ENCODE measurements at places on chromosomes 6 and 20. TPM values are rescaled to one million over a fixed set of nuclear protein-coding genes. Genes with fewer than 3 reads are reported as not detected.

Gene RGS17
- 0.18 TPM for total RNA-seq

Gene EYA4
- 1.0 TPM for total RNA-seq

Gene MYLIP
- total RNA-seq, result 27.8 TPM

Gene EMILIN3
- total RNA-seq, result 0.08 TPM

Gene PSORS1C1
- 11.7 TPM for total RNA-seq

Gene HUS1B
- total RNA-seq, result 1.2 TPM

Gene DPPA5
- total RNA-seq, result not detected

Gene PRDM1
- total RNA-seq, result 11.1 TPM

Gene DSP
- 29.2 TPM for total RNA-seq

DNA sequence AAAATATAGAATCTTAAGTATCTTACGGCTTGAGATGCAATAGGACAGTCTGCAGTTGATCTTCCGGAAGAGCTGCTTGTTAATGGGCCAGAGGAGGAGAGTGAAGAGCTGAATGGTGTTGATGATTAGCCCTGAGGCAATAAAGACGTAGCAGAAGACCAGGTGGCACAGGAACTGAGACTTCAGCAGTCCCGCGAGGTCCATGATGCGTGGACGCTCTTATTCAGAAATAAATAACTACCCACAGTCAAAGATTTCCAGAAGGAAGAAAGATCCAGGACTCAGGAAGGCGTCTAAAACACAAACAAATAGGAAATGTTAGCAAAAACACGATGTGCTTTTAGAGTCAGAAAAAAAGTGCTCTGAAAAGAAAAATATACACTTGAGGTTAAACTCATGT, 41.9 kb downstream of the AGPAT4 start:
- no peaks in the 10 kb centered on the region for H3K36me3 ChIP-seq
- H3K27ac ChIP-seq, result no peak overlapping the region
- peaks cover 5% of the 10 kb centered on the region for H3K4me1 ChIP-seq
- no peak for DNase-seq

DNA sequence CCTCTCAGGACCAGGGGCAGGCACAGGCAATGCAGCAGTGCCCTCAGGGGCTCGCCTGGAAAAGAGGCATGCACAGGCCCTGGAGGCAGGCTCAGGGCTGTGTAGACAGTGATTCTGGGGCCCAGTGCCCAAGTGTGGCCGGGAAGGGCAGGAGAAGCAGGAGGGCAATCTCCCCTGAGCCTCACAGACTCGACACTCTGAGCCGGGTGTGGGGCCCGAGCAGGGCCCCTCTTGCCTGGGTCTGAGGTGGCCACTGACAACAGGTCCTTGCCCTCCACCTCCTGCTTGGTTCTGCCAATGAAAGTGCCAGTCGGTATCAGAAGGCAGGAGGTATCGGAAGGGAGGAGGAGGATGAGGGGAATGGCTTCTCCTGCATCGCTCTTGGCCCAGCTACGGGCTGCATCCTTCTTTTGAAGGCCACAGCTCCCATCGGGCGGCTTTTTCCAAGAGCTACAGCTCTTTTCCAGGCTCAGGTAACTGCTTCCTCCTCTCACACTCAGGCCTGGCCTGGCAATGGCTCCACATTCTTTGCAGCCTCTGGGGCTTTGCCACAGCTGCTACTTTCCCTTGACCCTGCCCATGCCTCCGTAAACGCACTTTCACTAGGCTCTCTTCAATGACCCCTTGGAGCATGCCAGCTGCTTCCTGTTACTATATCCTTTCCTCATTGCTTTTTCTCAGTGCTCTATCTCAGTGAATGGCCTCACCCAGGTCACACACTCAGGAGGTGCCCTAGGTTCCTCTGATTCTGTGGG, 24.5 kb downstream of the GABRR2 start:
- H3K27me3 ChIP-seq, result no peaks in the 10 kb centered on the region
- H3K27ac ChIP-seq, result no peak overlapping the region
- no peak overlapping the region for H3K4me3 ChIP-seq
- no peak for DNase-seq

GRCh38 chr20:57459278-57459677, 65.7 kb downstream of the CTCFL start:
- H3K27ac ChIP-seq, result no peak overlapping the region
- DNase-seq, result no peak
- no peaks in the 10 kb centered on the region for H3K36me3 ChIP-seq
- no peaks in the 10 kb centered on the region for H3K27me3 ChIP-seq
- no peaks in the 10 kb centered on the region for H3K4me1 ChIP-seq
- no peak overlapping the region for H3K4me3 ChIP-seq

- H3K4me3 ChIP-seq, result peak overlapping the region; percentile 59
- H3K27ac ChIP-seq, result peak overlapping the region; percentile 53
- no peaks in the 10 kb centered on the region for H3K36me3 ChIP-seq
- DNase-seq, result no peak
- peaks cover 53% of the 10 kb centered on the region for H3K27me3 ChIP-seq
Observed at GRCh38 chr6:170289951-170290295, 955 bp downstream of the DLL1 start.

GRCh38 chr6:118186672-118187567, 279.9 kb downstream of the SLC35F1 start:
- H3K4me1 ChIP-seq, result no peaks in the 10 kb centered on the region
- no peaks in the 10 kb centered on the region for H3K36me3 ChIP-seq
- no peaks in the 10 kb centered on the region for H3K27me3 ChIP-seq
- H3K4me3 ChIP-seq, result no peak overlapping the region
- no peak for DNase-seq
- H3K27ac ChIP-seq, result no peak overlapping the region

GRCh38 chr6:107612762-107613415, 123.0 kb downstream of the SOBP start:
- no peaks in the 10 kb centered on the region for H3K27me3 ChIP-seq
- no peaks in the 10 kb centered on the region for H3K4me1 ChIP-seq
- no peaks in the 10 kb centered on the region for H3K36me3 ChIP-seq
- DNase-seq, result no peak

DNA sequence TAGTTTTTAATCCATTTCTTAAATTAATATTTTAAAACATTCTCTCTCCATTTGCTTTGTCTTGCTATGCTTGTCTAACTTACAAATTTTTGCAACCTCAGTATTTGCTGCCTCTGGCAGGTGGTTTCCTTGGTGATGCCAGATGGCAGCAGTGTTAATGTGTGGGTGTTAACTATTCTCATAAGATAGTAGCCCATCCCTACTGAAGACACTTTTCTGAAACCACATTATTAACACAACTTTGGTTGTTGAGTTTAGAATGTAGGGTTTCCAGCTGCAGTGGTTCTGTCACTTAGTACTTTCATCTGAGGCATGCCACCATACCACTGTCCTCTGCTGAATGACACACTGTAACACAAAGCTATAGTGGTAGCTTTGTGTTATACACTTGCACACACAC, 75.1 kb downstream of the MYO6 start:
- no peak overlapping the region for H3K4me3 ChIP-seq
- DNase-seq, result no peak
- H3K27ac ChIP-seq, result no peak overlapping the region
- H3K4me1 ChIP-seq, result no peaks in the 10 kb centered on the region

GRCh38 chr20:1389703-1390580, 2.9 kb downstream of the FKBP1A start:
- H3K27me3 ChIP-seq, result no peaks in the 10 kb centered on the region
- peaks cover 7% of the 10 kb centered on the region for H3K36me3 ChIP-seq
- DNase-seq, result no peak
- H3K4me3 ChIP-seq, result peak overlapping the region; percentile 95
- peaks cover 23% of the 10 kb centered on the region for H3K4me1 ChIP-seq

DNA sequence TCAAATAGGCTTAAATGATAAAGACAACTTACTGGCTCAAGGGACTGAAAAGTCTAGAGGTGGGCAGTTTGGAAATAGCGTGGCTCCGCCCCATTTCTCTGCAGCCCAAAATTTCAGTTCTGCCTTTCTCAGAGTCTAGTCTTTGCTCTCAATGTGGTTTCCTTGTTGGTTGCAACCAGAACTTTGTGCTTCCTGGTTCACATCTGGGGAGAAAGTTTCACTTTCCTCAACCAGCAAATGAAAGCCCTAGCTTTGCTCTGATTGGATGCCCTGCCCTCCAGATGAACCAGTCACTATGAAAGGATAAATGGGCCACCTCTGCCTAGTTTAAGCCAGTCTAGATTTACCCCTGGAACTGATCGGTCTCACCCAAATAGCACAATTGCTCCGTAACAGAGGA, 14.9 kb downstream of the SYCP2L start:
- H3K4me3 ChIP-seq, result no peak overlapping the region
- no peak for DNase-seq

- peak within 1 kb of the TSS; percentile 56 for H3K4me3 ChIP-seq
- H3K27me3 ChIP-seq, result peaks cover 64% of the 10 kb centered on the region
- H3K4me1 ChIP-seq, result no peaks in the 10 kb centered on the region
- H3K27ac ChIP-seq, result peak within 1 kb of the TSS; percentile 53
- peak; percentile 62 for DNase-seq
Observed at GRCh38 chr20:43914311-43915210, at the start of gene TOX2. Gene TOX2 (plus strand): TSS chr20:43914852. CDS start chr20:43914892, 40 bp downstream.

DNA sequence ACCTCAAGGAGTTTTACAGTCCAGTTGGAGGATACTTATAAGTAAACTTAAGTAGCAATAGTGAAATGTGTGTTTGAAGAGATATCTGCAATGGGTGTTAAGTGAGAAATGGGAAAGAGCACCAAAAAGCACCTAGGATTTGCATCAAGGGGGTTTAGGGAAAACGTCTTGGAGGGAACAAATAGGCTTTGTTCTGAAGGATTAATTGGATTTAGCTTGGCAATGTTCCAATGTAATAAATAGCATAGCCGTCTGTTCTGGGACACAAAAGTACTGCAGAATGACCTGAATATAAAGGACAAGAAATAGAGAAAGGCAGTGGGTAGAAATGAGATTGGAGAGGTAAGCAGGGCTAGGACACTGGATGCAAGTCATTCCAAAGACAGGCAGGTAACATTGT, 2.8 kb upstream of the MYO6 start:
- H3K27ac ChIP-seq, result no peak overlapping the region
- H3K27me3 ChIP-seq, result peaks cover 63% of the 10 kb centered on the region
- no peak overlapping the region for H3K4me3 ChIP-seq
- DNase-seq, result no peak
- H3K36me3 ChIP-seq, result no peaks in the 10 kb centered on the region
- H3K4me1 ChIP-seq, result no peaks in the 10 kb centered on the region

GRCh38 chr6:8639928-8640649, 204.7 kb upstream of the SLC35B3 start:
- no peaks in the 10 kb centered on the region for H3K36me3 ChIP-seq
- no peak for DNase-seq
- no peaks in the 10 kb centered on the region for H3K27me3 ChIP-seq
- no peaks in the 10 kb centered on the region for H3K4me1 ChIP-seq
- H3K27ac ChIP-seq, result no peak overlapping the region

- no peak overlapping the region for H3K27ac ChIP-seq
- H3K36me3 ChIP-seq, result no peaks in the 10 kb centered on the region
- H3K27me3 ChIP-seq, result peaks cover under 1% of the 10 kb centered on the region
- H3K4me1 ChIP-seq, result no peaks in the 10 kb centered on the region
- no peak overlapping the region for H3K4me3 ChIP-seq
Observed at GRCh38 chr6:170198298-170198697, 92.6 kb downstream of the DLL1 start.

DNA sequence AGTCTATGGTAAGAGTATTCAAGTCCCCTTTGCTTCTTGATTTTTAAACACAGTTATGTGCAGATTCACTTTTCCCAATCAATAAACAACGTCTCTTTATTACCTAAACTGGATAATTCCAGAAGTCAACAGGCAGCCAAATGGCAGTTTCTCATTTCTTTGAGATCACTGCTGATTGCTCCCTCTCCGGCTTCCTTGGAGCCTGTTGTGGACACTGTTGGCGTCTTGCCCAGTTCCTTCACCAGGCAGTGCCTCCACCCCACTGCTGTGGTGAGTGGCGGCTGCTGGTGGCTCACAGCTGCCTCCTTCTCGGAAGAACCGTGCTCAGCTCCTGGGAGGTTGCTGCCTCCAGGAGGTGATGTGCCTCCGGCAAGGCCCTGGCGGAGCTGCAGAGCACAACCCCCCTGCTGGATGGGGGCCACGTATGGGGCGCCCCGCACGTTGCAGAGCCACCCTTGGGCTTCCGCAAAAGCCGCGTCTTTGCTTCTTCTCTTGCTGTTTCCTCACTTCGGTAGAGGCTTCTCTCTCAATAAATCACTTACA, 105.1 kb upstream of the CNKSR3 start:
- DNase-seq, result peak; percentile 72
- no peaks in the 10 kb centered on the region for H3K27me3 ChIP-seq
- no peak overlapping the region for H3K27ac ChIP-seq
- H3K4me1 ChIP-seq, result no peaks in the 10 kb centered on the region

- DNase-seq, result peak; percentile 59
- no peaks in the 10 kb centered on the region for H3K4me1 ChIP-seq
- no peaks in the 10 kb centered on the region for H3K27me3 ChIP-seq
- no peak overlapping the region for H3K27ac ChIP-seq
- no peaks in the 10 kb centered on the region for H3K36me3 ChIP-seq
- no peak overlapping the region for H3K4me3 ChIP-seq
Observed at GRCh38 chr6:130583268-130583667, 217.5 kb downstream of the TMEM200A start.

DNA sequence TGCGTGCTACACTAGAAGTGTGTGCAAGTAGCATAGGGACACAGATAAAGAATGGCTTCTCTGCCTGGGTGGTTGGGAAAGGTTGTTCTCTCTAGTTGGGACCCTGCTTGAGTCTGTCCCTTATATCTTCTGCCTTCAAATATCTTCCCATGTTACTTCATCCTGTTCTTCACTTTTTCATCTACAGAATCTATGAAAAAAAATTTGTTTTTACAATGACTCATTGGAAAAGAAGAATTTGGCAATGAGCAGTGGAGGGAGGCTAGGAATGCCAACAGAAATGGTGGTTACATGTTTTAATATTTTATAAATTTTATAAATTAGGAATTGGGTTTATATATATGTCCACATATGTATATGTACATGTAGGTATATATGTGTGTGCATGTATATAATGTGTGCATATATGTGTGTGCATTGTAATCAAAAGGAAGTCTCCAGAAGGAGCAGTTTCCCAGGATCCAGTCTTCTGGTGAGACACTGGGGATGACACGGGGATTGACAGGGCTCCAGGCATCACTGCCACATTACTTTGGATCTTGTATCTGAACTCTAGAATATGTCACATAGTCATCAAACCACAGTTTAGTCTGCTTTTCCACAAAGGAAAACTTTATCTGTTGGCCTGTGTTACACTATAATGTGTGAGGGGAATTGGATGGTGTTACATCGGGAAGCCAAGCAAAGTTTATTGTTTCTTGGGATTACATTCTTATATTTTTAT, 75.3 kb upstream of the RIPOR2 start:
- no peaks in the 10 kb centered on the region for H3K27me3 ChIP-seq
- H3K36me3 ChIP-seq, result no peaks in the 10 kb centered on the region
- H3K27ac ChIP-seq, result no peak overlapping the region
- peaks cover 92% of the 10 kb centered on the region for H3K4me1 ChIP-seq
- no peak for DNase-seq
- no peak overlapping the region for H3K4me3 ChIP-seq

- no peak for DNase-seq
- no peaks in the 10 kb centered on the region for H3K36me3 ChIP-seq
- no peaks in the 10 kb centered on the region for H3K27me3 ChIP-seq
- H3K4me3 ChIP-seq, result no peak overlapping the region
- H3K4me1 ChIP-seq, result no peaks in the 10 kb centered on the region
- no peak overlapping the region for H3K27ac ChIP-seq
Observed at GRCh38 chr6:24963887-24964570, 28.3 kb upstream of the RIPOR2 start.

- H3K27me3 ChIP-seq, result no peaks in the 10 kb centered on the region
- H3K4me3 ChIP-seq, result no peak overlapping the region
- H3K36me3 ChIP-seq, result no peaks in the 10 kb centered on the region
- H3K27ac ChIP-seq, result no peak overlapping the region
- no peaks in the 10 kb centered on the region for H3K4me1 ChIP-seq
Observed at GRCh38 chr6:67219346-67219745, 1415.7 kb upstream of the ADGRB3 start.

GRCh38 chr6:131270534-131270933, 135.3 kb downstream of the AKAP7 start:
- no peak overlapping the region for H3K4me3 ChIP-seq
- DNase-seq, result no peak
- H3K27me3 ChIP-seq, result no peaks in the 10 kb centered on the region
- H3K27ac ChIP-seq, result no peak overlapping the region

GRCh38 chr6:126198631-126199030, 141.3 kb upstream of the CENPW start:
- DNase-seq, result no peak
- H3K36me3 ChIP-seq, result no peaks in the 10 kb centered on the region
- H3K4me3 ChIP-seq, result no peak overlapping the region
